ENCODE measurements at places on chromosomes 2 and 18.

GRCh38 chr2:220533485-220533884, 906.1 kb downstream of the SLC4A3 start:
- DNase-seq = no peak

GRCh38 chr2:176177580-176178037, 10.9 kb upstream of the HOXD1 start:
- no peak for DNase-seq

DNA sequence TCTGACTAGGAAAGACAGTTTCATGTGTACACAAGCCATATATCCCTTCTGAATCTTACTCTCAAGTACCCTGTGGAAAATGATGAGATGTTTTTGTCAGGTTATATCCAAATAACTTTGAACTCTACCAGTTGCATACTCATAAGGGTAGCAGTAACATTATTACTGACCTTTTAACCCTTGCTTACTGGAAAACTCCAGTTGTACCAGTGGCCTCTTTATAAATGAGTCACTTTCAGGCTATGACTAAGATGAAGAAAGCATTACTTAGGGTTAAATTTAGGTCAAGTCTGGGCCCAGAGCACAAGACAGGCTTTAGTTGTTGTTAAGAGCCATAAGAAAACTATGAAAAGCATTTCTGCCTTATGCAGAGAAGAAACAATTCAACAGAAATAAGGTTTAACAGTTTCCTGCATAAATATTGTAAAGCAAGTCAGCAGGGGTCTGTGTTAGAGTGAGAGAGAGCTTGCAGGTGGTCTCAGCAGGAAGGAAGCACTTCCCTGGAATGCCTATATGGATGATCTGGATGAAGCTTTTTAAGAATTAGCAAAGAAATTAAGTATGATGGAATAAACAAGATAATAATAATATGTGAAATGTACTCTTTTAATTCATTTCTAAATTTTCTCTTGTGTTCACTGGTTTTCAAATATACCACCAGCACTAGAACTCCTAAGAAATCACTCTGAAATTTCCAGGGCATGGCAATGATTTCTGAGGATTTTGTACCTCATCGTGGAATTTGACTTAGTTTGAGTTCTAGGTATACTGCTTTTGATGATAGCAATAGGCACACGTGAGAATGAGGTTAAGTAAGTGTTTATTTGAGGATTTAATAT, 126.6 kb downstream of the UBE2E3 start:
- DNase-seq = no peak

GRCh38 chr2:85596026-85596333, 435 bp downstream of the RNF181 start:
- no peak for DNase-seq

GRCh38 chr2:107932488-107932887, 53.8 kb upstream of the SLC5A7 start:
- DNase-seq = no peak

- DNase-seq = no peak
Observed at GRCh38 chr2:69086466-69086865, 73.5 kb downstream of the ANTXR1 start.

DNA sequence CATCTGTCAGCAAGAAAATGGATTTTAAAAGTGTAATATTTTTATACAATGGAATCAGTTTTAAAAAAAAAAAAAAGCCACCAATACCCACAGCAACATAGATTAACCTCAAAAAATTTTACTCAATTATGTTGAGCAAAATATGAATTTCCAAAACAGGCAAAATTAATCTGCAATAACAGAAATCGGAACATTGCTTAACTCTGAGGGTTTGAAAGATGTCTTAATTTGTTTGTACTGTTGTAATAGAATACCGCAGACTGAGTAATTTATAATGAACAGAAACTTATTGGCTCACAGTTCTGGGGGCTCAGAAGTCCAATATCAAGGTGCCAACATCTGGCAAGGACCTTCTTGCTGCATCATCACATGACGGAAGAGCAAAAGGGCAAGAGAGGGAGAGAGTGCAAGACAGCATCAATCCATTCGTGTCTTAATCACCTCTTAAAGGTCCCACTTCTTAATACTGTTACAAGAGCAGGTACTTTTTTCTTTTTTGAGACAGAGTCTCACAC, 31.8 kb upstream of the TNFAIP6 start:
- no peak for DNase-seq

DNA sequence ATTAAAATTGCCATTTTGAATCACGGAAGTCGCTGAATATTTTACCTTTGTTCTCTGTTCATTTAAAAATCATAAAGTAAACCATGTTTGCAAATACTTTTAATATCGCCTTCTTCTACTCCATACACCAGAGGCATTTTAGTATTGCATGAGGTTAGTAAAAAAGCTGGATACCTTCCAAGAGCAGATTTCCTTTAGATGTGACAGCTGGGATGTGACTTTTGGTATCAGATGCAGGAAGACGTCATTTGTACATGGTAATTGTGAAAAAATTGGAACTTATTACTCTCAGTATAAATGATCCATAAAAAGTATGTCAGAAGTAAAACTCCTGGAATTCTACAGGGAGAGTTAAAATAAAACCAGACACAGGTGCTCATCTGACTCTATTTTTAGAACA, 89.5 kb downstream of the SLC4A10 start:
- DNase-seq = no peak

- DNase-seq = no peak
Observed at GRCh38 chr2:49359721-49360406, 205.5 kb upstream of the FSHR start.

DNA sequence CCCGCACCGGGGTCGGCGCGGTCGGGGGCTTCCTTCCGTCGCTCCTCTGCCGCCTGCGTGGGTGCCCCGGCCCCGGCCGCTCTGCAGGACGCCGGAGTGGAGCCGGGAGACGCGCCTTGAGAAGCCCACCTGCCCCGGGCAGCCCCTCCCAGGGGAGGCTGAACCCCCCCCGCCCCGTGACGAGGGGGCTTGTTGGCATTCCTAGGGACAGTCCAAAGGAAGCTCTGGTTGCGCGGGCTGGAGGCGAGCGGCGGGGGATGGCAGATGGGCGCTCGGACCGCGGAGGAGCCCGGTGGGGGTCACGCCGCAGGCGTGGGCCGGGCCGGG, 133.5 kb upstream of the MGAT5 start:
- DNase-seq = peak; percentile 8

All from neural crest cell (in vitro differentiated cells).